Left forelimb (tissue), 1 donor: ENCODE measurements at places on chromosomes 3 and 15.

- no peak for DNase-seq
These were observed 9.7 kb downstream of the ETV5 start for GRCh38 chr3:186099178-186099577.

- no peak for DNase-seq
These were observed 208.6 kb downstream of the NFKBIZ start for GRCh38 chr3:102057781-102058421.

- DNase-seq, result no peak
These were observed 105.7 kb downstream of the CORO2B start for GRCh38 chr15:68684476-68684875.

- DNase-seq, result peak; percentile 36
These were observed 106.3 kb downstream of the SNRPN start for GRCh38 chr15:25060996-25061620.

DNA sequence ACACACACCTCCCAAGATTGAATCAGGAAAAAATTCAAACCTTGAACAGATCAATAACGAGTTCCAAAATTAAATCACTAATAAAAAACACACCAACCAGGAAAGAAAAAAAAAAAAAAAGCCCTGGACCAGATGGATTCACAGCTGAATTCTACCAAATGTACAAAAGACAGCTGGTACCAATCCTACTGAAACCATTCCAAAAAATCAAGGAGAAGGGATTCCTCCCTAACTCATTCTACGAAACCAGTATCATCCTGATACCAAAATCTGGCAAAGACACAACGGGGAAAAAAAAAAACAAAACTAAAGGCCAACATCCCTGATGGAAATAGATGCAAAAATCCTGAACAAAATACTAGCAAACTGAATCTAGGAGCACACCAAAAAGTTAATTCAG lies 54.4 kb upstream of the SLC12A8 start:
- no peak for DNase-seq

GRCh38 chr3:177813322-177813721 lies 616.0 kb upstream of the TBL1XR1 start:
- DNase-seq, result no peak

DNA sequence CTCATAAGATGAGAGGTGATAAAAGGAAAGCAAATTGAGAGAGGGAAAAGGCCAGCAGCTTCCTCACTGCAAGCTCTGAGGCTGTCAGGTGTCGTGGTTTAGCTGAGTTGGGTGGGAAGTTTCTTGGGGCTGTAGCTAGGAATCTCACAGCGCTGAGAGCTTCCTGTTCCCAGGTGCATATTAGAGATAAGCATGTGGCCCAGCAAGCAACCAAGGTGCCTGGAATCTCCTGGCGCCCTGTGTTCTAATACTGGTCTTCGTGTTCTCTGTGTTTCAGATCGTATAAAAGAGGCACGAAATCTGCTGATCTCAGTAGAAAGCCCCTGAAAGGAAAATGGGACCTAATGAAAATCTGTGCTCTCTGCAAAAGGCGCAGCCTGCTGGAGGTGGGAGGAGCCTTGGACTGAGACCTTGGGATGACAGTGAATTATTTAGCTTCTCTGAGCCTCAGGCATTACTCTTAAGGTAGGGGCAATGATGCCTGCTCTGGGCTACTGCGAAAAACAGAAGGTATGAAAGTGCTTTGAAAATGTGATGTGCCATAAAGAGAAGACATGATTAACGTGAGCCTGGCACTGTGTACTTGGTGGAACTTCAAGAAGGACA lies 499.9 kb downstream of the TBL1XR1 start:
- DNase-seq, result no peak

GRCh38 chr3:43785551-43785950 lies 94.8 kb downstream of the ABHD5 start:
- no peak for DNase-seq

DNA sequence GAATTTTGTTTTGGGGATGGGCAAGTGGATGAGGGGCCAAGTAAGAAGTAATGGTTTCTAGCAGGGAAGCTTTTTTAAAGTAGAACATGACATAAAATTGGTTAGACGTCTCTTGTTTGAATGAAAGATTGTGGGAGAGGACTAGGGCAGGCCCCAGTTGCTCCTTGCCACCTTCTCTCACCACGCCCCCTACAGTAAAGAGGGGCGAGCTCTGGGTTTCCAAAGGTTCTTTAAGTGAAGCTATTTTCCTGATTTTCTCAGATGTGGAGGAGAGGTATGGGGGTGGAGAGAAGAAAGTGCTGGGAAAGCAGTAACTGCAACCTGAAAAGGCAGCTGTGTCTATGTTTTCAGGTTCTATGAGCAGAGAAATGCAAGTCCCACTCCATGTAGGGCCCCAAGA lies 32.6 kb upstream of the SKIL start:
- DNase-seq, result no peak

GRCh38 chr15:80489030-80489594 lies 84.9 kb downstream of the ARNT2 start:
- DNase-seq, result no peak

GRCh38 chr3:164155400-164155799 lies 922.9 kb downstream of the SI start:
- no peak for DNase-seq

- DNase-seq, result no peak
These were observed 234.7 kb downstream of the FOXP1 start for GRCh38 chr3:71348831-71349230.

GRCh38 chr3:15659254-15659975 lies 57.9 kb downstream of the BTD start:
- DNase-seq, result no peak
